Left renal cortex interstitium (tissue), 4 donors: ENCODE measurements at places on chromosomes 3 and 15.

DNA sequence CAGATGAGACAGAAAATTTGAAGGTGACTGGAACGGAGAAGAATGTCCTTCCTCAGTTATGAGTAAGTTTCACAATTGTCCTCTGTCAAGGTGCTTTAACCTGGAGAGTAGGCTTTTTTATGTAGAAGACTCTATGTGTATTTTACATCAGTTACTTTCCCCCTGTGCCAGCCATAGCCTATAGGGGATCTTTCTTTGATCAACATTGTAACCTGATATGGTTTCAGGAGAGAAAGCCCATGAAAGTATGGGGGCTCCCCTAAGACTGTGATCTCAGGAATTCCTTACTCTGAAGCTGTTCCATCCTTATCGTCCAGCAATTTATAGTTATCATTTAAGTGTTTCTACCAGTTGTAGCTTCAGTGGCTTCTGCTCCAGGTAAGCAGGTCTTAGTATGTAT is 1076.3 kb upstream of the EPHA6 start:
- DNase-seq = no peak

GRCh38 chr3:105970283-105970682 is 101.5 kb upstream of the CBLB start:
- DNase-seq = no peak

DNA sequence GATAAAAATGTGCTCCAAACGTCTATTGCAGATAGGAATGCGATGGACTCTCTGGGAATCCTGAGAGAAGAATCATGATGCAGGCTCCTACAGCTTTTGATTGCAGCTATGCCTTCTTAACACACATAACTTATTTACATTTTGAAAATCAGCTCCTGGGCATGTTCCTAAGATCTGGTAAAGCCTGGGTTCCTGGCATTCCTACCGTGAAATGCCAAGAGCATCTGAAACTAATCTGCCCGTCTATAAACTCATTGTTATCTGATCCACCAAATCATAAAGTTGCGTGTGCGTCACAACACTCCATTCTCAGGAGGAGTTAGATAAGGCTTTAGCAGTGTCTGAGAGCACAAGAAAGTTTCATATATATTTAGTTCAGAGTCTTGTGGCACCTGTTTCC is 79.0 kb upstream of the VGLL3 start:
- DNase-seq = no peak

DNA sequence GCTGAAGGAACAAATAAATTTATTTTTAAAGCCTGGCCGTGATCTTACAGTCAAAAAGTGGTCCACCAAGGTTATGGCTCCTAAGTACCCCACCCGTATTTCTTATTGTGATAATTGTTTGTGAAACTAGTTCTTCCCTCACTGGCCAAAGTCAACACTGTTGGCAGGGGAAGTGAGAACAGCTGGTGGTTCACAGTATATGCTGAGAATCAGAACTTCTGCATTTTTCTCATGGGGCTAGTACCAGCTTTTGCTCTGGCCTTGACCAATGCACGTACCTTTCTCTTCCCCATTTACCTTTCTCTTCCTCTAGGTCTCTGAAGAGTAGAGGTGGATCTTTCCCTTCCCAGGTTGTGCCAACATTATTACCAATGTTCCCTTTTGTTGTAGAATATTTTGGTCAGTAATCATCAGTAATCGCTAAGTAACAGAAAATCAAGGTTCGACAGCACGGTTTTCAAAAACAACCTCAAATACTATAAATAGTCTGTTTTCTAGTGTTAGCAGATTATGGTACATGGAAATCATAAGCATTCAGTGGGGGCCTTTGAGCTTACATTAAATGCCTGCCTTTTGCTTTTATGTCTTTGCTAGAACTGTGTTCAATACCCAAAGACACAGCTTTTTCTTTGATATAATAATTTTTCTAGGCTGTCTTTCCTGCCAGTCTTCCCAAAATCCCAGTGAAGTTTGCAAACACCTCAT is 268.0 kb downstream of the LPP start:
- no peak for DNase-seq

DNA sequence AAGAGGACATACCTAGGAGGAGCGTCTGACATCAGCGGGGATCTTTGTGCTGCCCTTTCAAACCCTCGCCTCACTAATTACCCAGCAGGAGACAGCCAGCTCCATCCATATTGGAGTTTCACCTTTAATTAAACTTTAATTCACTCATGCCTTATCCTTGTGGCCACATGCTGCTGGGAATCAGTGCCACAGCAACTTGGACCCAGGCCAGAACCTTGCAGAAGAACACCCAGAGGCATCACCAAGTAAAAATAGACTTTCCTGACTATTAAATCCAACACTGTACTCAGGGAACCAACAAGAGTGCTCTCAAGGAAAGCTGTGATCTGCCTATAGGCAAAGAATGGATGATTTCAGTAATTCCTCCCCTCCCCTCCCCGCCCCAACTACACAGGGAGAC is 23.9 kb downstream of the EIF1B start:
- no peak for DNase-seq

- no peak for DNase-seq
These were observed 770.6 kb upstream of the NR2F2 start for GRCh38 chr15:95559875-95560394.

DNA sequence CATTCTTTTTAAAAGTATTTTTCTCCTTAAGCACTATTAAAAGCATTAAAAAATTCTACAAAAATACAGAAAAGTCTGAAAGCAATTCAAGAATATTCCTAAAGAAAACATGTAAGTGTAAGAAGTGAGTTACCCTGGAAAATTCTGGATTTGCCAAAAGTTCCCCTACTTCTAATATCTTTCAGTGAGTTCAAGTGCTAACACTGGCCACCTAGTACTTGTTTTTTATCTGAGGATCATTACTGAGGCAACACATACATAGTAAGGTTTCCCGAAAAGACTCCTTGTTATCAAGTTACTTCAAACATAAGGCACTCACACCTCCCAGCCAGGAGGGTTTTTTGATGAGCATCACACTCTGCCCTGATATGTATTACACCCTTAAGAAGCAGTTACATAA is 158.4 kb downstream of the TIGIT start:
- no peak for DNase-seq

- no peak for DNase-seq
These were observed 281.3 kb downstream of the UBE2E2 start for GRCh38 chr3:23484386-23484785.

DNA sequence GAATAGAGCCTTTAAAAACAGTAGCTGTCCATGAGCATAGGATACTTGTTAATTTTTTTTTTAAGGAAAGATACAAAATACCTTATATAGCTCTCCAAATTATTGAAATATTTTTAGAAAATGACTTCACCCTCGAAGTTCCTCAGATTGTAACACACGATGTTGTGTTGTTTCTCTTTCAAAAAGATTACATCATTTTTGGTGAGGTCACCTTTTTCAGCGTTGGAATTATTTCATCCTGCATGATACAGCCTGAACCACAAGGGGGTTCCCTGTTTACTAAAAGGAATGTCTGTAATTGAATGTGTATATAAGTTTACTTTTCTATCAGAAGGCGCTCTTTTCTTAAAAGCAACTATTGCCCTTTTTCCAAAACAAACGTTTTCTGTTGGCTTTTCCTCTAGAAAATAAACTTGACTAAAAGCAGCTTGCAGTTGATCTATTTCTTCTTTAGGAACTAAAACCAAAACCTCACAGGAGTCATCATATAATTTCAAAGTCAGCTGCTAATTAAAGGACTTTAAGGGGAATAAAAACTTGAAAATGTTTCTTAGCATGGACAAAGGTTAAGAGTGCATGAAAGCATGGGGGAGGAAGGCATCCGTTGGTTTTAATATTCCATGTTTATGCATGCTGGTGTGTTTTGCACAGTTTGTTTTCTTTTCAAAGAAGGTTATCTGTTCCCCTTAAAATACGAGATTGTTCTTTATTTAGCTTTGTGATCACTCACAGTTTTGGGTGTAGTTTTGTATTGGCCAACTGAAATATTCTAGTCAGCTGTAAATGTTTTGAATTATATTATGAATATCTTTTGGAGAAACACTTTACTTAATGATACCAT is 29.4 kb downstream of the LYSMD4 start:
- peak; percentile 51 for DNase-seq

GRCh38 chr15:45689616-45690015 is 54.8 kb downstream of the SQOR start:
- DNase-seq = no peak

DNA sequence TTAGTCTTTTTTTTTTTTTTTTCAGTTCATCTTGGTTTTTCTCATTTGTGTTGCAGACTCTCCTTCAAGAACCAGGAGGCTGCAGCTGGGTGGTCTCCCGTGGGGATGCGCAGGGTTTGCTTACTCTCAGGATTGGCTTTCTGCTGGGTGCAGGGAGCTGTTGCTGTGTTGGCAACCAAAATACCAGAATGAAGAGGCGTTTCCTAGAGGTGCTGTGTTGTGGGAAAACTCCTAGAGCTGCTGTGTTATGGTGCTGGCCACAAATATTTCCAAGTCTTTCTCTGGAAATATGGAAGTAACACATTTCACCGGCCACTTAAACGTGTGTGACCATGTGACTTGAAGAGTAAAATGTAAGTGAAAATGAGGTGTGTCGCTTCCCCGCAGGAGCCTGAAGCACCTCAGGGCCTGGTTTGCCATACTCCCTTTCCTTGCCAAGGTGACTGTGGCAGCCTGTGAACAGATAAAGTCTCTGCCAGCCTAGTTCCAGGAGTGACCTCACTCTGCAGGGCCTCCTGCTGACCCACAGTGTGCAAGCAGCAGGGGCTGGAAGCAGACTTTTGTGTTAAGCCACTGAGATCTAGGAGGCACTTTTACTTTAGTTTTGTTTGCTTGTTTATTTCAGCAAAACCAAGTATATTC is 258.9 kb downstream of the ADAMTS17 start:
- DNase-seq = no peak

- DNase-seq = no peak
These were observed 1.2 kb downstream of the NT5DC2 start for GRCh38 chr3:52532517-52532837.

DNA sequence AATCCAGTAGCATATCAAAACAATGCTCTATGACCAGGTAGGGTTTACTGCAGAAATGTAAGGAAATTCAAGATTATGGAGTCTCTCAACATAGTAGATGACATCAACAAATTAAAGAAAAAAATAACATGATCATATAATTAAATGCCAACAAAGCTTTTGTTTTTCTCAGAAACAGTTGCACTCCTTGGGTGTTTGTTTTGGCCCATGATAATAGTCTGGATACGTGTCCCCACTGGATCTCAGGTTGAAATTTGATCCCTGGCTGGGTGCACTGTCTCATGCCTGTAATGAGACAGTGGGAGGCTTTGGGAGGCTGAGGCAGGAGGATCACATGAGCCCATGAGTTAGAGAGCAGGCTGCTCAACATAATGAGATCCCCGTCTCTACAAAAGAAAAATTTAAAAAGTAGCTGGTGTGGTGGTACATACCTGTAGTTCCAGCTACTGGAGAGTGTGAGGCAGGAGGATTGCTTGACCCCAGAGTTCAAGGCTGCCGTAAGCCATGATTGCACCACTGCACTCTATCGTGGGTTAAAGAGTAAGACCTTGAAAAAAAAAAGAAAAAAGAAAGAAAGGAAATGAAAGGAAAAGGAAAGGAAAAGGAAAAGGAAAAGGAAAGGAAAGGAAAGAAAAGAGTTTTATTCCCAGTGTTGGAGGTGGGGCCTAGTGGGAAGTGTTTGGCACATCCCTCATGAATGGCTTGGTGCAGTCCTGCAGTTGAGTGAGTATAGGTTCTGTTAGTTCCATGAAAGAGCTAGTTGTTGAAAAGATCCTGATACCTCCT is 53.3 kb upstream of the FOXB1 start:
- DNase-seq = no peak

DNA sequence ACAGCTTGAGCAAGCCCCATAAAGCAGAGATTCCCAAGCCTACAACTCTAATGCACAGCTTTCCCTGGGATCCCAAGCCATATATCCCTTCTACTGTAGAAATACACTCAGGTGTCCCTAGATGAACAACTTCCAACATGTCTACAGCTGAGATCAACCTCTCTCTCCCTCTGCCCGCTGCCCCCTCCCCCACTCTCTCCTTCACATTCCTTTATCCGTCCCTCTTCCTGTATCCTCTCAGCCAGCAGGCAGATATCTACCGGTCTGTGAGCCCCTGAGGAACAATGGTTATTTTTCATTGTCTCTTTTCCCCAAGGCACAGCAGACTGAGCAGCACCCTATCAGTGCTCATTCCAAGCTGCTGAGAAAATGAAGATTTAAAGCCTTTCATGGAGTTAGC is 138.6 kb downstream of the SUCLG2 start:
- DNase-seq = no peak

DNA sequence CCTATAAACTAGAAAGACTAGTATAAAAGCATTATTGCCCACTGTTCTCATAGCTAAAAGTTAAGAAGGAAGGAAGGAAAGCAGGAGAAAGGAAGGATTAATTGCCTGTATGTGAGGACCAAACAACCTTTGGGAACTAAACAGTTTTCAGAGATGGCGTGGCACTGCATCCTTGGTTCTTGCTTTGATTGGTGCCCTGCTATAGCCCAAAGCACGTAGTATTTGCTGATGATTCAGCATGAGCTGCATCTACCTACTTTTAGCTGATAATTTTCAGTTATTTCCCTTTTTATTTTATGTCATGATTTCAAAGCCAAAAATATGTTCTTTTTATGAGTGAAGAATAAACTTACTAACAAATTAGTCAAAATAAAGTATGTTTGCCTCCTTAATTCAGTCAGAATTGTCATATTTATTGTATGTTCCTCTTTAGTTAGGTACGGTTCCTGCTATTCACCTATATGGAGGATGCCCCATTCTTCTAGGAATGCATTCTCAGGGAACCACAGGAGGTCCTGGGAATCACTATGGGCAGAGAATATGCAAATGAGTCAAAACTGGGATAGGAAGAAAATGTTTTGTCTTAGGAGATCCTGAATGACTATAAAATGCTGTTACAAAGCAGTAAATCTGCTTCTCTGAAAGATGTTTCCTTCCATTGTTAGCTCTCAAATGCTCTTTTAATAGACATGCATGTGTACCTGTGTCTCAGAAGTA is 65.4 kb upstream of the THSD4 start:
- no peak for DNase-seq

- DNase-seq = no peak
These were observed 50.7 kb upstream of the IGF1R start for GRCh38 chr15:98597666-98598065.

DNA sequence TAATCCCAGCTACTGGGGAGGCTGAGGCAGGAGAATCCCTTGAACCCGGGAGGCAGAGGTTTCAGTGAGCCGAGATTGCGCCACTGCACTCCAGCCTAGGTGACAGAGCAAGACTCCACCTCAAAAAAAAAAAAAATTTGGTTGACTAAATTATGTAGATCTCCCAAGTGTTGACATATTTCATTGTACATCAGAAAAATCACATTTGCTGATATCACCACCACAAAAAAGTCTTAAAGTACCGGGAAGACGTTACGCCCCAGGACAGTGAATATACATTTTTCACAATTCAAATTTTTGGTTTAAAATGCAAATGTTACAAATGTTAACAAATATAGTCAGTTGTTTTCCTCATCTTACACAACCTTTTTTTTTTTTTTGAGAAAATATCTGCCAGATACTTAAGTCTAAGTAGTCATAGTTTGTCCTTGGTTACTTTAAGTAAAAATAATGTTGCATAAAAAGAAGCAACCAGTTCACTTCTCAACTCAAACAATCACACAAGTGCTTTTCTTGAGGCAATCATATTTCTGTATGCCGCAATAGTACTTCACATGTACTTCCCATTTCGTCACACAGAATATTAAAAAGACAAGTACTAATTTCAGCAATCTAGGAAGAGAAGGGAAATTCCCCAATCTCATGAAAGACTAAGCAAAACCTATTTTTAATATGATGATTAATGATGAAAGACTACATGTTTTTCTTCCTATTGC is 41.0 kb upstream of the TCF12 start:
- no peak for DNase-seq

GRCh38 chr3:173410436-173410835 is 12.9 kb downstream of the NLGN1 start:
- DNase-seq = no peak

GRCh38 chr3:67076607-67077006 is 78.5 kb downstream of the KBTBD8 start:
- DNase-seq = no peak
